ENCODE measurements at places on chromosomes 16 and 17.

- DNase-seq: no peak
Observed at GRCh38 chr17:72592967-72593325, 472.1 kb downstream of the SOX9 start.

GRCh38 chr17:50115756-50116155, 14.2 kb downstream of the SAMD14 start:
- no peak for DNase-seq

DNA sequence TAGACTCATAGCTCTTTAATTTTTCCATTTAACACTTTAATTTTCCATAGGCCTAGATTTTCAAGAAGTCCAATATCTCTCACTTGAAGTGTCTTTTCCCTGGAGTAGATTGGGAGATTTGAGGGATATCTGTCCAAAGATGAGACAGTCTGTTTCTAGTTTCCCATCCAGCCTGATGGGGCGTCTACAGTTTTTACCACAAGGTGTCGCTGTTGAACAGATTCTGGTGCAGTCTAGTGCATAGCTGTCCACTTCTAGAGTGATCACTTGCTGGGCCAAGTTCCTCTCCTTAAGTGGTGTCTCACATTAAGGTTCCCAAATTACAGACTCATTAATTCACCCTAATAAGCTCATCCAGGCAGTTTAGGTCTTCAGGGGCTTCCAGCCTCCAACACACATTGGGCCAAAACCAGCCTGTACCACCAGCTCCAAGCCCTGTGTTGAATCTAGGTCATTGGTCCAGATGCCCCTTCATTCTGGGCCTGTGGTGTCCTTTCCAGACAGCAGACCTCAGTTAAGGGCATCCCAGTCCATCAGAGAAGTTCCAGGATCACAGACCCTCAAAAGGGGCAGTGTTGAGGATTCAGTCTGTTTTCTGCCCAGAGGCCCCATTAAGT, 9.4 kb downstream of the SNX20 start:
- DNase-seq: no peak

DNA sequence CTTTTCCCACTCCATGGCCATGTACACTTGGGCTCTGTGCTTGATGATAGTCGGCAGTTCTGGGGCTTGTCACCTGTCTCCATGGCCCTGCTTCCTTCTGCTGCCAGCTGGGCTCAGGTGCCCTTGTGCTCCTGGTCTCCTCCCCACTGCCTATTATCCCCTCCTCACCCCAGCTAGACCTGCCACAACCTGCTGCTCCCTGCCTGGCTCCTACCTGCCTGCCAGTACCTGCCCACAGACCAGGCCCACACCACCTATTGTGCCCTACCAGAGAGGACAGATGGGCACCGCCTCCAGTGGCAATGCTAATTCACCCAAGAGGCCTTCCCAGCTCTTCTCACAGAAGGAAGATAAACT, 538 bp upstream of the RAPGEFL1 start:
- no peak for DNase-seq

DNA sequence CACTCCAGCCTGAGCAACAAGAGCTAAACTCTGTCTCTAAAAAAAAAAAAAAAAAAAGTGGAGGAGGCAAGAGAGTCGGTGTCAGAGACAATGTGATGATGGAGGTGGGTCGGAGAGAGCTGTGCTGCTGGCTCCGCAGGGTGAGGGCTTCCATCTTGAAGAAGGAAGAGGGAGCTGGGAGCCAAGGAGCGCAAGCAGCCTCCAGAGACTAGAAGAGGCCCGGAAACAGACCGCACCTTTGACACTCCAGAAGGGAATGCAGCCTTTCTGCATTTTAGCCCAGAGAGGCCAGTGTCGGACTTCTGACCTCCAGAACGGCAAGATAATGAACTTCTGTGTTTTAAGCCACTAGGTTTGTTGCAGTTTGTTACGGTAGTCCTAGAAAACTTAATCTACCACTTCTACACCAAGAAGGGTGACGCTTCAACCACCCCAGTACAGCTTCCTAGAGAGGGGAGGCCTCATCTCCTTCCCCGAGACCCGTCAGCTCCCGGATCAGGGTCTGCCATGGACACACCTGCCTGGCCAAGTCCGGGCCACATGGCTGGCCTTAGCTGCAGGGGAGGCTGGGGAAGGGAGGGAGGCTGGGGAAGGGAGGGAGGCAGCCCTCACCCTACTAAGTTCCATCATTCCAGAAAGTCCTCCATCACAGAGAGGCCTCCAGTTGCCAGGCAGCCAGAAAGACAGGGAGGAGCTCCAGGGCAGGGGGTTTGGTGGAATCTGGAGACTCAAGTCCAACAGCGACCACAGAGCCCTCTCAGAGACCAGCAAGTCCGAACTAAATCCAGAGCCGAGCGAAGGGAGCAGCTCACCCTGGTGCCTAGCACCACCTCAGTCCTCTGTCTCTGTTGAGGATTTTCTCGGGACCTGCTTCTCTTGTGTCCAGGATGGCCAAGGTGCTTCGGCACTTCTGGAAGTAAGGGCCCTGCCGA, 13.2 kb upstream of the RBFOX3 start:
- DNase-seq: no peak

- DNase-seq: no peak
Observed at GRCh38 chr16:85466304-85466700, 146.8 kb upstream of the GSE1 start.

DNA sequence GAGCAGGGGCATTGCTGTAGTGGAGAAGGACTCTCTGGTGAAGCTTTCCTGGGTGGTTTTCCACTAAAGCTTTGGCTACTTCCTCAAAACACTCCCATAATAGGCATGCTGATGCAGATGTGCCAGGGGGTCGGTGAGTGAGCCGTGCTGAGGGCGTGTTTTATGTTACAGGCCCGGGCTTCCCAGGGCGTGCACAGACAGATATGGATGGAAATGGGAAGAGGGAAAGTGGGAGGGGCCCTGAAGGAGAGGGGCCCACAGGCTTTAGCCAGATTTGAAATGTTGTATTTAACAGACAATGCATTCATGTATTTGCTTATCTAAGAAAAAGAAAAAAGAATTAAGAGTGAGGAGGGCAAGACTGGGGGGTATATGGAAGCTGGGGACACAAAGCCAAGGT, 56.3 kb downstream of the IL21R start:
- no peak for DNase-seq

GRCh38 chr16:58028541-58029070, 3.1 kb downstream of the MMP15 start:
- no peak for DNase-seq
